ENCODE measurements at places on chromosomes 4 and X.
A peak's percentile ranks its signal among the peaks of the same experiment; 100 is the strongest.

- H3K36me3 ChIP-seq = no peaks in the 10 kb centered on the region
- no peaks in the 10 kb centered on the region for H3K4me1 ChIP-seq
- no peaks in the 10 kb centered on the region for H3K27me3 ChIP-seq
- H3K4me3 ChIP-seq = no peak overlapping the region
Observed at GRCh38 chrX:70352496-70352895, 62.6 kb downstream of the KIF4A start.

DNA sequence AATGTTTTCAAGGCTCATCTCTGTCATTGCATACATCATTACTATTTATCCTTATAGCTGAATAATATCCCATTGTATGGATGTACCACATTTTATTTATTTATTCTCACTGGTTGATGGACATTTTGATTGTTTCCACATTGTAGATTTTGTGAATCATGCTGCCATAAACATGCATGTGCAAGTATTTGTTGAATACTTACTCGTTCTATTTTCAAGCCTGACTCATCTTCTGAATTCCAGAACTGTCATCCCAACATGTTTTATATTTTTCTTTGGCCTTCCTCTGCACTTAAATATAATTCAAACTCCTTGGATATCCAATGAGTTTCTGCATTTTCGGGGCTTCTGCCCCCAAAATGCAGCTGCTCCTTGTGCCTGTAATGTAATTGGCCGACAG lies 77.6 kb downstream of the MXRA5 start:
- H3K4me1 ChIP-seq = no peaks in the 10 kb centered on the region
- H3K27me3 ChIP-seq = peaks cover 6% of the 10 kb centered on the region
- H3K4me3 ChIP-seq = no peak overlapping the region
- H3K36me3 ChIP-seq = peaks cover 9% of the 10 kb centered on the region

DNA sequence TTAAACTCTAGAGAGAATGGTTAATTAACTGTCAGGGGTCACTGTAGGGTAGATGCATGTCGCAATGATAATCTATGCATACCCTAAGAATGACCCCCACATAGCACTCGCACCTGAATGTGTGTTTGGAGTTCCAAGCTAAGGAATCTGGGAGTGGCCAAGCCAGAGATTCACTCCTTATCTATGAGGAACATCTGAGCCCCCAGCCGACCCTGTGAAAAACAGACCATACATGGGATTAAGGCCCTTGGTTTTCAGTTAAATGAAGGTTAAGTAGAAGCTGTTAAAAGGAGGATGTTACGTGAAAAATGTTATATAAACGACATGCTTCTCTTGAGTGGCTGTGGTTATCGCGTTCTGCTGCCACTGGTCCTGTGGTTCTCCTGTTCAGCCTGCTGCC lies 147.2 kb downstream of the RELL1 start:
- DNase-seq = no peak
- peaks cover 2% of the 10 kb centered on the region for H3K27me3 ChIP-seq
- no peaks in the 10 kb centered on the region for H3K36me3 ChIP-seq
- H3K4me3 ChIP-seq = no peak overlapping the region
- no peaks in the 10 kb centered on the region for H3K4me1 ChIP-seq

GRCh38 chr4:124278477-124278876 lies 434.1 kb downstream of the ANKRD50 start:
- H3K4me1 ChIP-seq = no peaks in the 10 kb centered on the region
- no peak overlapping the region for H3K27ac ChIP-seq
- H3K4me3 ChIP-seq = no peak overlapping the region
- no peak for DNase-seq
- no peaks in the 10 kb centered on the region for H3K36me3 ChIP-seq

- no peak for DNase-seq
- H3K36me3 ChIP-seq = no peaks in the 10 kb centered on the region
Observed at GRCh38 chr4:153232768-153233167, 28.5 kb downstream of the TRIM2 start.

DNA sequence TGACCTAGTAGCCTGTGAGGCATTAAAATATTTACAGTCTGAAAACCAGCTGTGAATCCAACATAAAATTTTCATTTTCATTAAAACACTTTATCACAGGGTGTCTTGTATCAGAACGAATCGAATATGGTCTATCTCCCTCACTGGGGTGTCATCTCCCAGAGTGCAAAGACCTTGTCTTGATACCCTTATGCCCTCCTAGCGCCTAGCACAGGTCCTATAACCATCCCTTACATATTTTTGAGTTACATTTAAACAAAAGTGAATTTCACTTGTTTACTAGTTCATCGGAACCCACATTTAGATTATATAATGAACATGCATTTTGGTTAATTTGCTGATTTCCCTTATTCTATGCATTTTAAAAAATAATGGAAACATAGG lies 14.0 kb downstream of the DIPK2B start:
- no peak for DNase-seq
- no peaks in the 10 kb centered on the region for H3K36me3 ChIP-seq
- H3K27ac ChIP-seq = peak overlapping the region; percentile 16
- H3K4me3 ChIP-seq = no peak overlapping the region
- no peaks in the 10 kb centered on the region for H3K27me3 ChIP-seq

GRCh38 chr4:102392033-102392744 lies 46.9 kb upstream of the SLC39A8 start:
- no peak overlapping the region for H3K27ac ChIP-seq
- no peak overlapping the region for H3K4me3 ChIP-seq
- DNase-seq = no peak
- no peaks in the 10 kb centered on the region for H3K36me3 ChIP-seq
- peaks cover 6% of the 10 kb centered on the region for H3K27me3 ChIP-seq
- no peaks in the 10 kb centered on the region for H3K4me1 ChIP-seq

DNA sequence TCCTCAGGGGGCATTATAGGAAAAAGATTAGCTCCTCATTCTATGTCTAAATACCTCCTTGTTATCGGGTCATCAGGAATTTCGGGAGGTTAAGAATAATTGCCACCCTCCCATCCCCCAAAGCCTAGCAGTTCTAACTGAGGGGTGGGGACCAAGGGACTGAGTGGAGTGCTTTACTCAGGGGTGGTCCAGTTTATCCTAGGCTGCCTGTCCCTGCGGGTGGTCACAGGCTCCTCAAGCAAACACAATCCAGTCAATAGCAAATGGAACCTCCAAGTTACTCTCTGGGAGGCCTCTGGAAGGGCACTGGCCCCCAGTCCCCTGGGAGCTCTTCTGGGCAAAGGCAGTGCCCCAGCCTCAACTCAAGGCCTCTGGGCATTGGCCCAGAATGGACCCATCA lies 6.7 kb downstream of the ELF4 start:
- peaks cover 81% of the 10 kb centered on the region for H3K4me1 ChIP-seq
- no peaks in the 10 kb centered on the region for H3K27me3 ChIP-seq
- H3K27ac ChIP-seq = no peak overlapping the region
- no peak for DNase-seq
- H3K4me3 ChIP-seq = peak overlapping the region; percentile 37

DNA sequence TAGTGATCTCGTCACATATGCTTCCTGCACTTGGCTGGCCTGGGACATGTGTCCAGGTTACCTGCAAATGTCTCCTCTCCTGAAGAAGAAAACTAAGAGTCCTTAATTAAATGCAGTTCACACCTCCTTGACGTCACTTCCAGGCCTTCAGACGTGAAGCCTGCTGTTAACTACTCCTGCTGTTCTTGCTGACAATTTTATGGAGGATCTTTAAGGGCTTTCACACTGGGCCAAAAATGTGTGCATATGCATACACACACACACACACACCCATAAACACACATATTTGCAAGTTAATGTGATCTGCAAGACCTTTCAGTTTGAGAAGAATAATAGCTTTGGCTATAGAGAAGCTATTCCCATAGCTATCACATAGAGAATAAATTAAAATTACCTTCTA lies 267.9 kb downstream of the AFF2 start:
- H3K36me3 ChIP-seq = peaks cover 4% of the 10 kb centered on the region
- no peak for DNase-seq
- no peaks in the 10 kb centered on the region for H3K4me1 ChIP-seq
- no peak overlapping the region for H3K27ac ChIP-seq
- no peak overlapping the region for H3K4me3 ChIP-seq

- H3K27ac ChIP-seq = no peak overlapping the region
- H3K4me1 ChIP-seq = no peaks in the 10 kb centered on the region
- no peaks in the 10 kb centered on the region for H3K27me3 ChIP-seq
- DNase-seq = no peak
- H3K36me3 ChIP-seq = no peaks in the 10 kb centered on the region
Observed at GRCh38 chr4:167541286-167541685, 307.0 kb upstream of the SPOCK3 start.
